ENCODE measurements at places on chromosomes 7 and 10.

GRCh38 chr10:79020015-79020491 is 48.7 kb upstream of the ZMIZ1 start:
- no peak for DNase-seq

DNA sequence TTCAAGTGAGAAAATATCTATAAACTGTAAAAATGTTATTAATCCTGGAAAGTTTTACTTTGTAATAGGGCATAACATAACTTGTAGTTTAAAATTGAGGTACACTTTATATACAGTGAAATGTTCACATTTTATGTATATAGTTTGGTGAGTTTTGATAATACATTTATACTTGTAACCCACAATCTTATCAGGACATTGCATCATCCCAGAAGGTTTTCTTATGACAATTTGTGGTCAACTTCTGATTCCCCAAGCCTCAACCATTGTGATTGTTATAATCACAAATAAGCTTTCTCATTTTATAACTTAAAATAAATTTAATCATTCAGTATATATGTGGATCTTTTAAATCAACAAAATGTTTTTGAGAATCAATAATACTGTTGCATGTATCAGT is 151.1 kb downstream of the TFPI2 start:
- DNase-seq, result no peak

DNA sequence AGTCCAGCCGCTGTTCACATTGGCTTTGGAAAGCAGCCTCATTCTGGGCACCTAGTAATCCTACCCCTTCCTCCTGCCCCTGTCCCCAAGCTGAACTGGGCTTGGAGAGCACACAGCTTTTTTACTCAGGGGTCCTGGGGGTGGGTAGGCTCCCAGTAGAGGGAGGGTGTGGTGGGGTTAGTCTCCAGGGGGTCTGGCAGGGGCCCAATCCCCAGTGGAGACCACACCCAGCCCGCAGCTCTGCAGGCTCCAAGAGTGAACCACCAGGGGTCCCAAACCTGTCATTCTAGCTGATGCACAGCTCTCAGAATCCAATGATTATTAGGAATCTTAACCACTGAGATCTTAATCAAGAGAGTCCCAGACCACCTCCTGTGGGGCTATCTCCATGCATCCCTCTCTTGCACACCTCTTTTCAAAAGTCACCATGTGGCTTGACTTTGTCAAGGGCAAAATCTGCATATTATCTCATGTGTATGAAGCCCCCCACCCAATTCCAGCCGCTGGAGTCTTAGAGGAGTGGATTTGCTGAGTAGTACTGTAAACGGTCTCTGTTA is 2.7 kb downstream of the HOXA11 start:
- DNase-seq, result no peak

GRCh38 chr10:96152437-96152836 is 22.3 kb downstream of the ZNF518A start:
- no peak for DNase-seq

DNA sequence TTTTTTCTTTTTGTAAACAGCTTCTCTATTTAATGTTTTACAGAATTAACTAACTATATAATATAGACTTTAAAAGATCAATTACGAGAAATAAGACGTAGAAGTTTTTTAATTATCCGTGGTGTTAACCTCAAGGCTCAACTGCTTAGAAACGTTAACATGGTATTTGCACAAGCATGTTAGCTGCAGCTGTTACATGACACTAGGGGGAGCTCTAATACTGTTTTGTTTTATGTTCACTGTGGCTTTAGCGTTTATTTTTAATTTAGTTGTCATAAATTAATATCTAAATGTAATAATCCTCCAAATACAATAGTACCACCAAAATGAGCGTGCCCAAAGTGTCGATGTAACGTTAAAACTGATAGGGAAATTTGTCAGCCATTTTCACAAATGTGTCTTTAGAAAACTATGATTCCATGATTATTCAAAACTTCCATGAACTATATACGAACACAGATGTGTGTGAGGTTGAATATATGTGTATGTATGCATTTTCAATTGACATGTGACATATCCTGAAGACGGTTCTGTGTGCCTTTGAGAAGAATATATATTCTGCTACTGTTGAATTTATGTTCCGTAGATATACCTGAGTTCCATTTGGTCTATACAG is 828.8 kb upstream of the MBL2 start:
- no peak for DNase-seq
